AG09319 (cell line): ENCODE measurements at places on chromosomes 4 and X.

DNA sequence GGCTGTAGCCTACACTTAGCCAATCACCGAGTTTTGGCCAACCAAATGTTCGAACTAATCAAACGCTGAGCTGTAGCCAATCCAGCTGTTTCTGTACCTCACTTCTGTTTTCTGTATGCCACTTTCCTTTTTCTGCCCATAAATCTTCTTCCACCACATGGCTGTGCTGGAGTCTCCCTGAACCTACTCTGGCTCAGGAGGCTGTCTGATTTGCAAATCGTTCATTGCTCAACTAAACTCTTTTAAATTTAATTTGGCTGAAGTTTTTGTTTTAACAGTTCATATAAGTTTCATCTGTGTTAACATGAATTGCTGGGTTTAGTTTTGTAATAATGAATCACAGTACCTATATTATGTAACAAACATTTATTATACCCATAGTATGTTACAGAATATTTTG lies 160.7 kb upstream of the PCDH7 start:
- DNase-seq, result no peak

DNA sequence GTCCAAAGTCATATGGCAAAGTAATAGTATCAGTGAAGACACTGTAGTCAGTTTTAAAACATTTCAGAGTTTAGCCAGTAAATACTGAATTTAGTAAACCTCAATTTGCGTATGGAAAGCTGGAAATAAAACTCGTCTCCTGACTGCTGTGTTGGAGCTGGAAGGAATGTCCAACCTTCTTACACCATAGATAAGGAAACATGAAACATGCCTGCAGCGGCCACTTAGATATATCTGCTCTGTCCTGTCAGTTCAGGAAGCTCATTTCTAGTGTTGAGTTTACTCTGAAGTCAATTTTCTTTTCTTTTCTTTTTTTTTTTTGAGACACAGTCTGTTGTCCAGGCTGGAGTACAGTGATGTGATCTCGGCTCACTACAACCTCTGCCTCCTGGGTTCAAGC lies 21.2 kb downstream of the ARHGAP10 start:
- DNase-seq, result no peak

- no peak for DNase-seq
Observed at GRCh38 chr4:95155759-95156451, 392.9 kb downstream of the UNC5C start.

DNA sequence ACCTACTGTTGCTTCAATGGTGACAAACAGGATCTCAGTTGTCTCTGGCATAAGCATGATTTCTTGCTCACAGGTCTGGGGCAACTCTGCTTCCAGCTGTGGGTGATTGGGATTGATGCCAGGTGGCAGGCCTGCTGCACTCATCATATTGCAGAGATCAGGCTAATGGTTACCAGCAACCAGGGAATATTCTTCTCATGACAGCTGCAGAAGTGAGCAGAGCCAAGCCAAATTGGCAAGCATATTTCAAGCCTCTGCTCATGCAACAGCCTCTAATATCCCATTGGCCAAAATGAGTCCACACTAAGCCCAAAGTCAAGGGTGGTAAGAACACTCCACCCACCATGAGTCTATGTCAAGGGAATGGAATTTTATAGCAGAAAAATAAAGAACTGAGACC lies 26.7 kb upstream of the TBC1D19 start:
- DNase-seq, result peak; percentile 86

DNA sequence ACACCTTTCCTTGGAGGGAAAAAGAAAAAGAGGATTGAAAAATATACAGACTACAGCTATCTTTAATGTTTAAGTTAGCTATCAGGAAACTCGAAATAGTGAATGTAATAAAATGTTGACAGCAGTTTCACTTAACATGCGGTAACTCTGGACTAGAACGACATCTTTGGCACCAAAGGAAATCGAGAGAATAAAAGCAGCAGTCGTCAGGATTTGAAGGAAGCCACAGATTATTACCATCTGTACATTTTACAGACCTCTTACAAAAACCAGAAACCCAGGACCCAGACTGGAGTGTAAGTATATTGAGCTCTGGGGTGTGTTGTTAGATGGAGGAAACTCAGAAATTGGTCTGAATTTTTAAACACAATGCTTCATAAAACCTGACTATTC lies 51.6 kb upstream of the STOX2 start:
- no peak for DNase-seq

- DNase-seq, result no peak
Observed at GRCh38 chr4:10006231-10006600, 15.1 kb downstream of the SLC2A9 start.

GRCh38 chr4:151031831-151032605 lies 16.9 kb upstream of the LRBA start:
- DNase-seq, result no peak

- DNase-seq, result no peak
Observed at GRCh38 chrX:10393899-10394298, 226.5 kb downstream of the MID1 start.

DNA sequence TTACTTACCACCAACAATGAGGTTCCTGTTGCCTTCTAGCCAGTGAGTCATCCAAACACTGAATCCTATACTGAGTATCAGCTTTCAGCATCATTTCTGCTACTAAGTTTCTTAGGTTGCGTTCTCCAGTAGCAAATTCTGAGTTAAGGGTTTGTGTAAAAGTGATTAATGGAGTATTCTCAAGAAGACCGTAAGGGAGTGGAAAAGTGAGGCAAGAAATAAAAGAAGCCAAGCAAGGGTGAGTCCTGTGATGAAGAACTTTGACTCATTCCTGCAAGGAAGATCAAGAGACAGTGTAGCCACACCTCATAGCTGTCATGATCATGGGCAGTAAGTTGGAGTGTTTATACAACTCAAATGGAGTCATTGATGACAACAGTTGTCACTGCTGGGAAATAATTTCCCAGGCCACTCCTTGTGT lies 446.2 kb downstream of the RAPGEF2 start:
- DNase-seq, result no peak

- DNase-seq, result no peak
Observed at GRCh38 chr4:181761156-181761555, 482.0 kb upstream of the TENM3 start.

DNA sequence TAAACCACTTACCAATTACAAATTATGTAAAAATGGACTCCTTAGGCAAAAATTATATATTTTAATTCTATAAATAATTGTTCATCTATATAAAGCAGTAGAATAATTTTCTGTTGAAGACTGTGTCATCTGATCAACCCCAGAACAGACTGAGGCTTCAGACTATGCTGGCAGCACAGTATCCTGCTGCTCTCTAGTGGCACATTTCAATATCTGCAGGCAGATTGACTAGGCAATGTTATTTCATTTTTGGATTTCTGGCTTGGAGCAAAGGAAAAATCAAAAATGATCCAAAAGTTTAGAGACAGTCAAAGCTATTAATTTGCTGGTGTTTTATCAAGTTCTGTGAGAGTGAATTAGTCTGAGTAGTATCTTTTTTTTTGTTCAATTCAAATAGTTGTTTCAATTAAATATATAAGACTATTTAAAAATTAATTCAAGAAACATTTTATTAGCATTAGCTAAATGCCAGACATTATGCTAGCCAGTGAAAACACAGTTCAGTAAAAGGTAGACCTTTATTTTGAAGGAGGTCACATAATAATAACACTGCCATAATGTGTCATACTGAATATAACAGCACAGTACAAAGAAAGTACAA lies 21.3 kb upstream of the SULT1E1 start:
- peak; percentile 15 for DNase-seq

- DNase-seq, result no peak
Observed at GRCh38 chr4:127737295-127737694, 7.1 kb downstream of the SLC25A31 start.

GRCh38 chr4:102301167-102301566 lies 44.1 kb downstream of the SLC39A8 start:
- DNase-seq, result no peak

GRCh38 chrX:46665232-46666152 lies 91.9 kb downstream of the CHST7 start:
- no peak for DNase-seq

DNA sequence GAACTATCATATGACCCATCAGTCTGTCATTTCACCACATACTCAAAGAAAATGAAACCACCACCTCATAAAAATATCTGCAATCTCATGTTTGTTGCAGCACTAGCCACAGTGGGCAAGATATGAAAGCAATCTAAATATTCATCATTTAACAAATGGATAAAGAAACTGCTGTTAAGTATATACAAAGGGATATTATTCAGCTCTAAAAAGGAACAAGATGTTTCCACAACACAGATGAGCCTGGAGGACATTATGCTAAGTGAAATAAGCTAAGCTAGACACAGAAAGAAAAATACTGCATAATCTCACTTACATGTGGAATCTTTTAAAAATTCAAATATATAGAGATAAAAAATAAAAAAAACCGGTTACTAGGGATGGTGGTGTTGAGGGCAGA lies 108.2 kb upstream of the BRWD3 start:
- DNase-seq, result no peak

DNA sequence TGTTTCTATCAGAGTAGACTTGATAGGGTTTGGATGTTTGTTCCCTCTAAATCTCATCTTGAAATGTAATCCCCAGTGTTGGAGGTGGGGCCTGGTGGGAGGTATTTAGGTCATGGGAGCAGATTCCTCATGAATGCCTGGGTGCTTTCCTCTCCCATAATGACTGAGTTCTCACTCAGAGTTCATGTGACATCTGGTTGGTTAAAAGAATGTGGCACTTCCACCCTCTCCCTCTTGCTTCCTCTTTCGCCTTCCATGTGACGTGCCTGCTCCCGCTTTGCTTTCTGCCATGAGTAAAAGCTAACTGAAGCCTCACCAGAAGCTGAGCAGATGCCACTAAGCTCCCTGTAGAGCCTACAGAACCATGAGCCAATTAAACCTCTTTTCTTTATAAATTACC lies 47.3 kb upstream of the SRPX start:
- no peak for DNase-seq

GRCh38 chr4:5142726-5143125 lies 91.4 kb downstream of the STK32B start:
- DNase-seq, result peak; percentile 27

DNA sequence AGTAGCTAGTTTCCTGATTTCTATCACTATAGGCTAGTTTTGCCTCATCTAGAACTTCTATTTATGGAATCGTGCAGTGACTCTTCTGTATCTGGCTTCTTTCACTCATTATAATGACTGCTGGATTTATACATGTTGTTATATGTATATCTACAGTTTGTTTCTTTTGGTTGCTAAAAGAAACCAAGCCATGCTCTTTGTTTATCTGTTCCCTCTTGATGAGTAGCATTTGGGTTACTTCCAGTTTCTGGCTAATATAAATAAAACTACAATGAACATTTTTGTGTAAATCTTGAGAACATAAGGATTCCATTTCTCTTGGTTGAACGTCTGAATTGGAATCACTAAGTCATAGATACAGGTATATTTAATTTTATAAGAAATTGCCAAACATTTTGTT lies 73.9 kb downstream of the ARHGAP24 start:
- DNase-seq, result no peak

- no peak for DNase-seq
Observed at GRCh38 chr4:147493307-147493706, 12.4 kb downstream of the EDNRA start.

DNA sequence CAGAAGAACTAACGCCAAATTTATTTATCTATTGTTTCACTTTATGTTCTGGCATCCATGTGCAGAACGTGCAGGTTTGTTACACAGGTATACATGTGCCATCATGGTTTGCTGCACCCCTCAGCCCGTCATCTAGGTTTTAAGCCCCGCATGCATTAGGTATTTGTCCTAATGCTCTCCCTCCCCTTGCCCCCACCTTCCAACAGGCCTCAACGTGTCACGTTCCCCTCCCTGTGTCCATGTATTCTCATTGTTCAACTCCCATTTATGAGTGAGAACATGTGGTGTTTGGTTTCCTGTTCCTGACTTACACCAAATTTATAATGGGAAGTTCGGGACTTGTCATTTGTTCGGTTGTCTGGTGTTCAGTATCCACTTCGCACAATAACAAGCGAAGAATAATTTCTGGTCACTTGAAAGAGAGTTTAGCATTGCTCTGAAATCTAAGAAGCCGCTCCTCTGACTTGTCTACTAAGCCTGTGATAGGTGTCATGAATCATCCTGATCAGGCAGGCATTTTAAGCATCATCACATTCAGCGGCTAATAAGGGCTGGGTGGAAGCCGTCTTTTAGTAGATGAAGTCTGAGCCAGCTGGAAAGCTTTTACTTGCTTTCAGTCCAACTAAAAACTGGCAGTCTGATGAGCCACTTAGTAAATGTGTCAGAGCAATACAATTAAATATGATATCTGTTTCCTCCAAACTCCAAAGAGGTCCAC lies 1065.7 kb upstream of the PABPC4L start:
- no peak for DNase-seq

DNA sequence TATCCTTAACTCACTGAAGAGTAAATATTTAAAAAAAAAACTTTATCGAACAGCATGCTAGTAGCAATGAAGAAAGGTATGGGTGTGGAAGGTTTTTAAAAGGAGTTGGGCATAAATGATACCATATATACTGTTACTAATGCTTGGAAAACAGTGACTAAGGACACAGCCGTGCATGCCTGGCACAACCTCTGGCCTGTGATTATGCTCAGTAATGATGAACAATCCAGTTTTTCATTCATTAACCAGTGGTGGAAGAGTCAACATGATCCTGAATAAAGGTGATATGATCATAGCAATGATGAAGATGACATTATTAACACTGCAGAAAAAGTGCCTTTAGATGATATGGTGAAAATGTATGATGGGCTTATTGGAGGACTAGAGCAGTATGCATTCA lies 43.9 kb upstream of the GPR50 start:
- DNase-seq, result no peak

DNA sequence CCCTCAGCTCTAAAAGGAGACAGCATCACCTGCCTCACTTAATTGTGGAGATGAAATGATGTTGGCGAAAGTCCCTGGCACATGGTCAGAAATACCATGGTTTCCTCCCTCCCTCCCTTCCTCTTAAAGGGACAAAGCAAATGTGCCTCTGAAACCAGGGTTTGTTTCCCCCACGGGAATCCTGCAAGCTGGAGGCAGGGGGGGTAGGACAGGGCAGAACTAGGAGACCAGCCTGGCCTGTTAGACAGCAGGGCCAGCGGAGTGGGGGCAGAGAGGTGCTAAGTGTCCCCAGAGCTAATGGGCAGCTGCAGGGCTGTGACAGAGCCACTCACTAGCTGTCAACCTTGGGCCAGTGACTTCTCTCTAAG lies 5.7 kb downstream of the RTL5 start:
- no peak for DNase-seq

DNA sequence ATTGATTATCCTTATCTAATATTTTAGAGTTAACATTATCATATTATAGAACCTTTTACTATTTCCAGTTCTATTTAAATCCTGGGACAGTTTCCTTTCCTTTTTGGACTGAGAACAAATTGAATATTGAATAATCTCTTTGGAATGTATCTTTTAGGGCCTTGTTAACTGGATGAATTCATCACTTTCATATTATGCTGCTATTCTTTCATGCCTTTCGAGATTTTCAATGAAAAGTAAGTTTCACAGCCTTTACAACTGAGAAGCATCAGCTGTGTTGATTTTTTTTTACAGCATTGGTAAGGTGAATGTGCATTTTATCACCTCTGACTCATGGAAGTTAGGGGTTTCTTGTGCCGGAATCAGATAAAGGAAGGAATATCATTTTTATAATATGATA lies 39.6 kb downstream of the PDLIM5 start:
- DNase-seq, result no peak
